ENCODE measurements at places on chromosomes 5 and 9.

DNA sequence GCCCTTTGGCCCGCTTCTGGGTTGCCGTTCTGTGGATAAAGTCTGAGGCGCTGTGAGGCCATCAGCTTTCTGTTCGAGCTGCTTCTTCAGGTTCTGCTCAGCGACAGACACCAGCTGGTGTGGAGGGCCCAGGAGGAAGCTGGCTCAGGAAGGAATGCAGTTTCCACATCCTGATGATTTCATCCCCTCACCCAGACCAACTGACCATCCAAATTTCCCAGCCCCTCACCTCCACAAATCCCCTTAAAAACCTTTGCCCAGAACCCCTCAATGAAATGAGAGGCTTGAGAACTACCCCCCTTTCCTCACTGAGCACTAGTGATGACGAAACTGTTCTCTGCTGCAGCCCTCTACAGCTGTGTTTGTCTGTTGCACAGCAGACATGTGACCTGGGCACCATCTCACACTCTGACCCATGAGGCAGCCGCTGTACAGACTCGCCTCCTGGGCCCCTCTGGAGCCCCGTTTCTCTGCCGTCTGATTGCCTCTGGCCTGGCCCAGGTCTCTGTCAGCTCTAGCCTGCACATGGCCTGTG lies 45.4 kb downstream of the SPATA31C2 start:
- DNase-seq: no peak

DNA sequence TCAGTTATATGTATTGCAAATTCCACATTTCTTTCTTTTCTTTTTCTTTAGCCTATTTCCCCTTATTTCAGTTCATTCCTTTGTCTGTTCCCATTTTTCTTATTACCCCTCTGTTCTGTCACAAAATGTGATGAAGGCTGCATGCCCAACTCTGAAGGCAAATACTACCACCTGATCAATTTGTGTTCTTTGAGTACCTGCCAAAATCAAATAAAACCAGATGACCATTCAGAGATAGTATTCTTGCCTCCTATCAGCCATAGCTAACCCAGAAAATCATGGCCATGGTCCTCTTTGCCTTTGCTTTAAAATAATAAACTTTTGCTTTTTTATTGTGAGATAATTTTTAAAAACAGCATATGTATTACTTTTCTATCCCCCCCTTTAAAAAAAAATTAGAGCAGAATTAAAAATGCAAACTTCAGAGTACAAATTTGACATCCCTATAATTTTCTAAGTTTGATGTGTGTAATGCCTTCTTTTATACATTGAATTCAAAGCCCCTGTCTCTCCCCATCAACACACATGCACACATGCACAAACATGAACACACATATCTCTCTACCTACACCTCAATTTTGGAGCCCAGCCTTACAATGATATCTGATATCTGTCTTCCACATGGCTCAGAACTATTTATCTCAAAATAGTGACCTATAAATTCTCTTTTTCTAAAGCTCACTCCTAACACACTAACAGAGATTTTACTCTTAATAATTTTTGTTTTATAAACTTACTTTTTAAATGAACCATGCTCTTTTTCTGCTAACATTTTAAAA lies 3.5 kb downstream of the RFESD start:
- DNase-seq: no peak

DNA sequence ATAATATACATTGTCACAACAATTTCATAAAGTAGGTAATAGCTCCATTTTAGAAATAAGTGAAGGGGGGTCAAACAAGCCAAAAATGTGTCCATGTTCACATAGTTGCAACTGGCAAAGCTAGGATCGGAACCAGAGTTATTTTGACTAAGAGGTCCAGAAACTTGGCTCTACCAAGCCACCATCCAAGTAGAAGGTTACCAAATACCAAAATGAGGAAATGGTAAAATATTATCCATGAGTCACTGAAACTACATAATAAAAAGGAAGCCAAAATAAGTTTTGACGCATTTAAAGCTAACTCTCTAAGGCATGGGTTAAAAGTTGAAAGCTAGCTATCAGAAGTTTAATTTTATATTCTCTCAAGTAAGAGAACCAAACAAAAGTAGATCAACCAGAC lies 886.9 kb upstream of the DMAC1 start:
- DNase-seq: no peak

GRCh38 chr9:128371630-128372117 lies 500 bp downstream of the URM1 start:
- no peak for DNase-seq

- no peak for DNase-seq
Measured at GRCh38 chr5:10485142-10485795, 43.6 kb downstream of the ROPN1L start.

GRCh38 chr5:147410496-147411358 lies 99.1 kb downstream of the DPYSL3 start:
- no peak for DNase-seq

- no peak for DNase-seq
Measured at GRCh38 chr9:134386951-134387831, 60.9 kb downstream of the RXRA start.

- DNase-seq: no peak
Measured at GRCh38 chr9:72352911-72353388, 12.1 kb downstream of the ZFAND5 start.

DNA sequence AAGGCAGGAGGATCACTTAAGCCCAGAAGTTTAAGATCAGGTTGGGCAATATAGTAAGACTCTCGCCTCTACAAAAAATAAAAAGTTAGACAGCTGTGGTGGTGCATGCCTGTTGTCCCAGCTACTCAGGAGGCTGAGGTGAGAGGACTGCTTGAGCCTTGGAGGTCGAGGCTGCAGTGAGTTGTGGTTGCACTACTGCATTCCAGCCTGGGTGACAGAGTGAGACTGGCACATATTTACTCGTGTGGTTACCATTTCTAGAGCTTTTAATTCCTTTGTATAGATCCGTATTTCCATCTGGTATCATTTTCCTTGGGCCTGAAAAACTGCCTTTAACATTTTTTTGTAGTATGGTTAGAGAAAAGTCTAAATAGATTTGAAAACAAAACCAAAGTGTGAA lies 7.8 kb downstream of the IL6ST start:
- DNase-seq: no peak

- DNase-seq: no peak
Measured at GRCh38 chr5:59768152-59769040, 125.1 kb downstream of the PDE4D start.

DNA sequence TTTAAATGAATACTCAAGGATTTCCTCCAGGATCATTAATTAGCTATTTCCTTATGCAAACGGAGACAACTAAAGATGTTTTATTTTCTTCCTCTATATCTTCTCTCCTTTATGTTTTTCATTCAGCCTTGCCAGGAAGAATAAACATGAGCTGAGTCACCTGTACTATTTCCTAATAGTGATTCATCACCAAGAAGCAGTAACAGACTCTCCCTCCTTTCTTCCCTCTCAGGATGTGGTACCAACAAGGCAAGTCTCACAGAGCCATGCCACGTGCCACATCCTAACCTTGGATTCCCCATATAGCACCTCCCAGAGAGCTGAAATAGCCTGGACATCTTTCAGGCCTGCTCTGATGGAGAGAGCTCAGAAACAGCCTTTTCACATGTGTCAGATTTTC lies 758.6 kb upstream of the DMAC1 start:
- DNase-seq: no peak

DNA sequence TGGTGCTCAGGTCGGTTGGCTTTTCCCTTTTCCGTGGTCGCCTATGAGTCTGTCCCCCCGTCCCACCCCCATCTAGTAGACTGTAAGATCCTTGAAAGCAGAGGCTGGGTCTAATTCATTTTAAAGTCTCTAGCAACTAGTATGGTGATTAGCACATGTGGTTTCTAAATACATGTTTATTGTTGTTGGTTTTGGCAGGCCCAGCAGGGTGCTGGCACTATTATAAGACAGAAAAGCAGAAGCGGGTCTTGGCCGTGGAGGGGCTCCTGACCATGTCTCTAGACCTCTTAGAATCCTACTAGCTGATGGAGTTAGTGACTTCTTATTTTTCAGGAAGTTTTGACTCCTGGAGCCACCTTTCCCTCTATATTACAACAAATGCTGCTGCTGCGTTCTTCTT lies 61.5 kb upstream of the TNFSF8 start:
- no peak for DNase-seq

DNA sequence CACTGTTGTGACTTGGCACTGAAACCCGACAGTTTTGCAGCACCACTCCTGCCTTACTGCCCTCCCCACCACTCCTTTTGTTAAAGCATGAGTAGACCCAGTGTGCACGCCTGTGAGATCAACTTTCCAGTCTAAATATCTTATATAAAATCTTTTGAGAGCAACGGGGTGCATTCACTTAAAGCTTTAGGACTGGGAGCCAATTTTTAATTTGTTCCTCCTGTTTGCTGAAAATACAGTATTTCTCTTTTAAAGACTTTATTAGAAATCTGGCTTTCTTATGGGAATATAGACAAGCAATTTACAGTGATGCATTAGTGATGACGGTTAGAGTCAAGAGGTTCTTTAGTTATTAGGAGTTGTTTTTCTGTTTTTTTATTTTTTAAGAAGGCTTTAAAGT lies 397.5 kb downstream of the TMEM167A start:
- no peak for DNase-seq

GRCh38 chr5:14131855-14132503 lies 11.2 kb upstream of the TRIO start:
- no peak for DNase-seq

- no peak for DNase-seq
Measured at GRCh38 chr5:24742334-24742733, 97.6 kb upstream of the CDH10 start.

DNA sequence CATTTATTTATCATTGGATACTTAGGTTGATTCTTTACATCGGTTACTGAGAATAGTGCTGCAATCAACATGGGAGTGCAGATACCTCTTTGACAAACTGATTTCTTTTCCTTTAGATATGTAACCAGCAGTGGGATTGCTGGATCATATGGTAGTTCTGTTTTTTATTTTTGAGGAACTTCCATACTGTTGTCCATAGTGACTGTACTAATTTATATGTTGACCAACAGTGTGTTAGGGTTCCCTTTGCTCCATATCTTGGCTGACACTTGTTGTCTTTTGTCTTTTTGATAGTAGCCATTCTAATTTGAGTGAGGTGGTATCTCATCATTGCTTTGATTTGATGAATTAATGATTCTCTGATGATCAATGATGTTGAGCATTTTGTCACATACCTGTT lies 137.3 kb upstream of the PITX1 start:
- no peak for DNase-seq

- DNase-seq: no peak
Measured at GRCh38 chr5:90386099-90386710, 23.4 kb downstream of the CETN3 start.

DNA sequence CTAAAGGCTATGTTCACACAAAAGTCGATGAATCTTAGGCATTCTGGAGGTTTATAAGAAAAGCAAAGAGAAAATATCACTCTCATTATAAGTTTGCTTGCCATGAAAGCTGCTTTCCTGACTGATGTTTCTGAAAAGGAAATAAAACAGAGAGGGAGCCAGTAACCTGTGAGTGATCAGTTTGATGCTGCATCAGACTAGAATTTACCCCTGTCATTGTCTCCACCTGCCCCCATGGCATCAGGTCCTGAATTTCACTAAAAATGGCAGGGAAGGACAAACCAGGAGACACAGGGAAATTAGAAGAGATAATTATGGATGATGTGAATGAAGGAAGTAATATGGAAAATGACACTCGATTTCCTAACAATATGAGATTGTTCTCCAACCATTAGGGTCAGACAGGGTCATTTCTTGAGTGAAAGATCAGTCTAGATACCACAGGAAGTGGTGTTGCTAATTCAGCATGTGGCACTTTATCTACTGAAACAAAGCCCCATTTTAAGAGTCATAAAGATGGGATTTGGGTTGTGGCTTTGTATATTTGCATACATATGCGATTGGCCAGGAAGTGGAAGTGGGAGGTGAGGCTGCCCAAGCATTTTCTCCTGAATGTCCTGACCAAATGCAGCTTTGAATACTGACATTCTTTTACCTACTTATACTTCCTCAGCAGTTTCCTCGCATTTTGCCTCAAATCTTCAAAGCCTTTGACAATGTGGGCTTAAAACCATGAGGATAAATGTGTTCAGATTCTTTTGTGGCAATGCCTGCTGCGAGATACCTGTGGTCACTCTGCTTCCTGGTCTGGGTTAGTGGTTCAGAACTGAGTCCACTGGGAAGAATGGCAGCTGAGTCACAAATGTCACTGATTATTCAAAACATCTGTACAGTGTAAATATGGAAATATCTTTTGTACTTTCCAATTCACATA lies 29.7 kb downstream of the MEGF10 start:
- DNase-seq: peak; percentile 49

DNA sequence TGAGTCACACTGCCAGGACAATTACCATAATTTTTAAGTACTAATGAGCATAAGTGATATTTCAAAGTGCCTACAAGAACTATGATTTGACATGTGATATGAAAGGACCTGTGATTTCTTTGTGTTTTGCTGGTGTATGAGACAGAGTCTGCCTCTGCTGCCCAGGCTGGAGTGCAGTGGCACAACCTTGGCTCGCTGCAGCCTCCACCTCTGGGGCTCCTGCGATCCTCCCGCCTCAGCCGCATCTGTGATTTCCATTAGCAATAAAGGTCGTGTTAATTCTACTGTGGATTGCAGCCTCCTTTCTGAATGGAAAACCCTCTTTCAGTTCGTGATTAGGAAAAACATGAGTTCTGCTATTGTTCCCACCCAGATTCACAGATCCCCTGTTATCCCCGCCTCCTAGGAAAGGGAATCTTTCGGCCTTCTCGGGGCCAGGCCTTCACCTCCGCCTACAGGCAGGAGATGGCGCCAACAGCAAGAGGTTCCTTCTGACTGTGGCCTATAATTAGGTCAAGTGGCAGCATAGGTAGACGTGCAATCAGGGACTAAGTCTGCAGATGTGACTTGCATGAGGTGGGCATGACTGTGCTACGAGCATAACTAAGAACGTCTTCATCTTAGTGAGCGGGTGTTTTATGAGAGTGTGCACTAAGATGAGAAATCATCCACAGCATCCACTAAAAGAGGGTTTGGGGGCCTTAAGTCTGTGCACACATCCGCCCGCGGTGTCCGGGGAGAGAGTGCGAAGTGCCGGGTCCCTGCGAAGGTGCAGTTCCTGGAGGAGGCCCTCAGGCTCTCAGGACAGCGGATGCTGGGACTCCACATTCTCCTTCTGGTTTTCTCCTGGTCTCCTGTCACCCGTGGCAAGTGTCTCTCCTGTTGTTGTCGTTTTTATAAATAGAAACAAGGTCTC lies 23.1 kb downstream of the TRIM7 start:
- peak; percentile 76 for DNase-seq

- DNase-seq: no peak
Measured at GRCh38 chr5:134563221-134563620, 37.8 kb downstream of the JADE2 start.

GRCh38 chr9:65403721-65404120 lies 118.7 kb upstream of the FOXD4L5 start:
- DNase-seq: no peak

- no peak for DNase-seq
Measured at GRCh38 chr5:31283326-31283725, 89.8 kb downstream of the CDH6 start.

Data from activated CD8-positive, alpha-beta memory T cell treated with anti-CD3 and anti-CD28 coated beads, Interleukin-2, amount 10 ng/mL, durations not matched to agents 7 days and 5 days (primary cell).